ENCODE measurements at places on chromosomes 6 and 20. TPM values are rescaled to one million over a fixed set of nuclear protein-coding genes. Genes with fewer than 3 reads are reported as not detected.

DNA sequence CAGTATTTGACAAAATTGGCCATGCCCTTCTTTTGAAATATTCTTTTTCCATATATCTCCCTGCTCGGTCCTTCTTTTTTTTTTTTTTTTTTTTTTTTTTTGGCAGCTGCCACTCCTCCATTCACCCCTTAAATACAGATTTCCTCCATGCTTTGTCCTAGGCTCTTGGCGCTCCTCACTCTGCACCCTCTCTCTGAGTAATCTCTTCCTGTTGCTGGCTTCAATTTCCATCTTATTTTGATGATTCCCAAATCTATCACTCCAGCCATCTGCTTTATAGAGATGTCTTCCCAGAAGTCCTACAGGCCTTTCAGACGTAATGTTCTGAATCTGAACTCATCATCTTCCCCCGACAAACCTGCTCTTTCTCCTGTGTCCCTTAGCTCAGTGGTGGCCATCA is 12.8 kb upstream of the KLHL32 start:
- DNase-seq: no peak

HTR1B gene
- not detected for total RNA-seq

DNA sequence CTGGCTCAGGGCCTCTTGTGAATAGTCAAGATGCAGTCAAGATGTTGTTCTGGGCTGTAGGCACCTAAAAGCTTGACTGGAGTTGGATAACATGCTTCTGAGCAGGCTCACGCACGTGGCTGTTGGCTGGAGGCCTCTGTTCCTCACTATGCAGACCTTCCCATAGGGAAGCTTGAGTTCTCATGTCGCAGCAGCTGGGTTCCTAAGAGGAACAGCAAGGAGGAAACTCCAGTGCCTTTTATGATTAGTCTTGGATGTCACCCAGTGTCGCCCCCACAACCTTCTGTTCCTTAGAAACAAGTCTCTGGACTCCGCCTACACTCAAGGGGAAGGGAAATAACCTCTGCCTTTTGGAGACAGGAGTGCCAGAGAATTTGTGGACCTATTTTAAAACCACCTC is 210.7 kb downstream of the BCAS1 start:
- DNase-seq: peak; percentile 75

DNA sequence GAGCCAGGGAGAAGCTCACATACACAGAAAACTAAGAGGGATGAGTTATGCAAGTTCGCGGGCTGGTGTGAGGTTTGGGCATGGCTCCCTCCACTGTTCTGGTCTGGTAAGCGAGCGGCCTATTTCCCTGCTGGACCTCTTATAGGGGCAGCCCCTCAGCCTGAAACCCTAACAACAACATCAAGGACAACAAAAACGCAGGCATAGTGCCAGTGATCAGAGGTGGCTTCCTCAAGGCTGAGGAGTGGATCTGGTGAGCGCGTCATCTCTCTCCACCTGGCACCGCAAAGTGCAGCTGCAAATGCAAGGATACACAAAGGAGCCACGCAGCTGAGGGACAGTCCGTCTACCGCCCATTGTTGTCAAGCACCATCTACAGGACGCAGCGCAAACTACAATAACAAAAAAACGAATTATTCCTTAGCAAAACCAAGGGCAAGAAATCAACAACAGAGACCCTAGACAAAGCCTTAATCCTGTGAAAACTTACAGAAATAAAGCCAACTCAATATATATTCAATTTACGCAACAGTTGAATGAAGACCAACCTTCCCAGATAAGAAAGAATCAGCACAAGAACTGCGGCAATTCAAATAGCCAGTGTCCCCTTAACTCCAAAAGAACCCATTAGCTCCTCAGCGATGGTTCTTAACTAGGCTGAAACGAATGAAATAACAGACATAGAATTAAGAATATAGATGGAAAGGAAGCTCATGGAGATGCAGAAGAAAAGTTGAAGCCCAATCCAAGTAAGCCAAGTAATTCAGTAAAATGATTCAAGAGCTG is 9.2 kb upstream of the DEFB110 start:
- no peak for DNase-seq

TRIM15 gene
- total RNA-seq: not detected

DNA sequence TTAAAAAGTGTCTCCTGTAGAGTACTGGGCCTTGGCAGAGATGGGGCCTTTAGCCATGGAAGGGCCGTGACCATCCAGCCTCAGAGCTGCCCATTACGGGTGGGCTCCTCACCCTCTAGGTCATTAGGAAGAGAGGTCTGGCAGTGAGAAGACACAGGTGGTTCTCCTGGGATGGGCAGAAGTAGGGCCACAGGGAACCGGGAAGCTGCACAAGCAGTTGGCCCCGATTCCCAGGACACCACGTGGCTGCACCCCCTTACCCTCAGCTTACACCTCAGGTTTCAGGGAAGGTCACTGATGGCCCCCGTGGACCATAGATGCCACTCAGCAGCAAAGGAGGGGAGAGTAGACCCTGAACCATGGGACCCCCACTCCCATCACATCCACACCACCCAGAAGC is 1.6 kb downstream of the RAET1G start:
- no peak for DNase-seq

- DNase-seq: no peak
Observed at GRCh38 chr6:31125162-31125561, 4.9 kb upstream of the CDSN start.

DNA sequence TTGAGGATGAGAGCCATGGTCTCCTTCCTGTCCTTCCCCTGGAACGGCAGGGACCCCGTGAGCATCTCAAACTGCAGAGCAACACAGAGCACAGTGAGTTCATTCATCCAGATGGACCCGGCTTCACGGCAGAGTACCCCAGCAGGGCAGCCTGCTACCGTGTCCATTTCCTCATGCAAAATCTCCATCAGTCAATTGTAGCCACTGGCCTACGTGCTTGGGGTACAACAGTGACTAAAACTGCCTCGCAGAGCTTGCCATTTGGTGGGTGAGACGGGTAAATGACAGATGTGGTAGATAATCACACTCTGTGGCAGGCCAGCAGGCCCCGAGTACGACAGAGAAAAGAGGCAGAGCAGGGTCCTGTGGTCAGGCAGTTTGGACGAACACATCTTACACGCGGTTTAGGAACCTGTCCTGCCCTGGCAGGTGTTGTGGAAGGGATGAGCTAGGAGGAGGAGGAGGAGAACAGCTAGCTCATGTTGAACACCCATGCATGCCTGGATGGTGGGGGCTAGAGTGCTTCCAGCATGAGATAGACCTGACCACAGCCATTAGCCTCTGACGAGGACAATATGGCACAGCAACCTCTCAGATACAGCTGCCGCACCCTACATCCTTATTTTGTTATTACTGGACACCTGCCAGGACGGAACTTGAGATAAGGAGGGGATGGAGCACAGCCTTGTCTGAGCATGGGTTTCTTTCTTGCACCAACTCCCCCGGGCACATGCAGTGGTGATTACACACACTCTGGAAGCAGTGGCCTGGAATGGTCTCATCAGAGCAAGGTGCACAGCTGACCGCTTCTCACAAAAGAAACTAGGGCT is 95.6 kb downstream of the RAMACL start:
- no peak for DNase-seq

DNA sequence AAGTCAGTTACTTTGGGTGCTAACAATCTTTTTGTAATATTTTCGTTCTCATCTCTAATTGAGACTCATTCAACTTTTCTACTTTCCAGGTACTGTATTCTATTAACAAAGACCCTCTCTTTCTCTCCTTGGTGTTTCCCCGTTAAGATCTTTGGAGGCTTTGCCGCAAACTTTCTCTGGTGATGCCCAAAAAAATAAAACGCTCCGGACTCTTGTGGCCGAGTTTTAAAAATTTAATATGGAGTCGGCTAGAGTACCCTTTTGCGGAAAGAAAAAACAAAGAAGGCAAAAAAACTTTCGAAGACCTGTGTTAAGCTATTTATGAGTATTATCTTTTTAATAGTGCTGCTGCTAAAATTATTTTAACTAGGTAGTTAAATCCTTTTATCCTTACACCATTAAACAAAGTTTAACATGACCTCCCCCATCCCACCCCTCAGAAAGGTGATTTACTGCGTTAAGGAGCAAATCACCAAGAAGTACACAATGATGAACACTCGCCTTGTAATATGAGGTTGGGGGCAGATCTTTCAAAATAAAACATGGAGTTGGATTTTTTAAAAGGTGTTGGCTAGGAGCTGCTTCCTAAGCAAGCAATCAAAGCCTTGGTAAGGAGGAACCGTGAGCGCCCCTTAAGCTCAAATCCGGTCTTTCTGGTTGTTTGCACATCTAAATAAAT is 10.0 kb downstream of the SIM1 start:
- DNase-seq: no peak

SAMD5 gene
- total RNA-seq: 1.00 TPM

DNA sequence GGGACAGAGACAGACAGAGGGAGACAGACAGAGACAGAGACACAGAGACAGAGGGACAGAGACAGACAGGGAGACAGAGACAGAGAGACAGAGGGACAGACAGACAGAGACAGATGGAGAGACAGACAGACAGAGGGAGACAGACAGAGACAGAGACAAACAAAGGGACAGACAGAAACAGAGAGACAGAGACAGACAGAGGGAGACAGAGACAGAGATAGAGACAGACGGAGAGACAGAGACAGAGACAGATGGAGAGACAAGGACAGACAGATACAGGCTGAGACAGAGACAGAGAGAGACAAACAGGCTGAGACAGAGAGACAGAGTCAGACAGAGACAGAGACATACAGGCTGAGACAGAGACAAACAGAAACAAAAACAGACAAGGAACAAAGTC is 39.4 kb upstream of the PHACTR3 start:
- no peak for DNase-seq
